ENCODE measurements at places on chromosomes 6 and 20.

DNA sequence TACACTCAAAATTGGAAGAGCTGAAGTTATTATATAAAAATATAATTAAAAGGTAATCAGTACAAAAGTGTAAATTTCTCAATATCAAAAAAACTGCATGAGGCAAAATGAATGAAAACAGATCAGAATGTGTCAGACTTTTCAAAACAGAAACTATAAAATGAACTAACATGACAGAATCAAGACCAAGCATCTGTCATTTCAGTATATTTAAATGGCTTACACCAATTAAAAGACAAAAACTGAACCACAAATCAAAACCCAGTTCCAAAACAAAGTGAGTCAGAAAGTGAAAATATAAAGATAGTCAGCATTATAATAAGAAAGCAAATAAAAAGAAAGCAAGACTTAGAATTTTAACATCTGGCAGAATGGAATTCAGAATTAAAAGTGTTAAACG lies 289.7 kb downstream of the UBE3D start:
- DNase-seq = no peak

DNA sequence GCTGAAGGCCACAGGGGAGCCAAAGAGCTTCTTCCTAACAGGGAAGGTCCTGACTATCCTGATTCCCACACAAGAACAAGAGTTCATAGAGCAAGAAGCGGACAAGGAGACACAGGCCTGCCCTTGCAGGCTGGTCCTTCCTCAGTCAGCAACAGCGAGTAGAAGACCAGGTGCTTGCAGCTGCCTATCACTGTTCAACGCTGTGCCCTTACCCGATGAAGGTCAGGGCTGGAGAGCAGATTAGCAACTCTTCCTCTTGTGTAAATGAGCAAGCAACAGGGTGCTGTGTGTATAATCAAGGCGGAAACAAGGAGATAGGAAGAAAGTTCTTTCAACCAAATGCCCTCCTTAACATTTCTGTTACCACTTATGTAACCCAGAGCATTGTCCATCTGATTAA lies 115.3 kb upstream of the SPACA1 start:
- DNase-seq = no peak

DNA sequence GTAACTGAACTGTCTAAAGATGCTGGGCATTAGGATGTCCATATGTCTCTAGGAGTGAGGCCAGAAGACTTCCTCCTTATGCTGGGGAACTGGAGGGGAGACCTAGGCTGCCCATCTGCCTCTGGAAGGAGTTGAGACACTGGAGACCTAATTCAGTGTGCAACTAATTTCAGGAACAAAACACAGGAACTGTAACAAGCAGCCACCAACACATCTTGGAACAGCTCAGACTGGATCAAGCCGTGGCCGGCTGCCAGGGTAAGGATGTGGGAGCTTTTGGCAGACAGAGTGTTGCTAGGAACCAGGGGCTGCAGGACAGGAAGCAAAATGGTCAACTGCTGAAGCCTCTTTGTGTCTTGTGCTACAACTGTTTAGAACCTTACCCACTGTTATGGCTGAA lies 16.4 kb upstream of the MAS1 start:
- no peak for DNase-seq

- DNase-seq = no peak
Observed at GRCh38 chr6:35694462-35694861, 5.7 kb upstream of the FKBP5 start.

DNA sequence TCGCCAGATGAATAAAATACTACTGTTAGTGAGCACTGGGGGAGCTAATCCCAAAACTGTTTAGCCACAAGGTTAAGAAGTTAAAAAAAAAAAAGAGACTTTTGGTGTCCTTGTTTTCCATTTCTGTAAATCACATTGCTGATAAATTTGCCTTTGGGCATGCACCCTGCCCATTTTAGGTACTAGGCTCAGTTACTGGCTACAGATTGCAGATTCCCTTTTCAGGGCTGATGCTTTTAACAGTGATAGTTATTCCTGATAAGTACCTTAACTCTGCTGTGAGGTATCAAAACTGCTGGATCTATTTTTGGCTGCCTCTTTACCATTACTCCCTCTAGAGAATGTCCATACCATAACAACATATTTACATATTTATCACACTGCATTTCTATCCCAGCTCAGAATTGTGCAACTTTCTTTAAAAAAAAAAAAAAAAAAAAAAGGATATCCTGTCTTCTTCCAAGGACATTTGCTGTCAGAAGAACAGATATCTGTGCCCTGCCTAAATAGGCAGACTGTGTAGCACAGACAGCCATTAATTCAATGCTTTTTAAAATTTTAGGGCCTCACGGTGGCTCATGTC lies 94.5 kb downstream of the SSR1 start:
- DNase-seq = no peak

GRCh38 chr20:17934141-17934862 lies 34.3 kb downstream of the SNX5 start:
- no peak for DNase-seq

DNA sequence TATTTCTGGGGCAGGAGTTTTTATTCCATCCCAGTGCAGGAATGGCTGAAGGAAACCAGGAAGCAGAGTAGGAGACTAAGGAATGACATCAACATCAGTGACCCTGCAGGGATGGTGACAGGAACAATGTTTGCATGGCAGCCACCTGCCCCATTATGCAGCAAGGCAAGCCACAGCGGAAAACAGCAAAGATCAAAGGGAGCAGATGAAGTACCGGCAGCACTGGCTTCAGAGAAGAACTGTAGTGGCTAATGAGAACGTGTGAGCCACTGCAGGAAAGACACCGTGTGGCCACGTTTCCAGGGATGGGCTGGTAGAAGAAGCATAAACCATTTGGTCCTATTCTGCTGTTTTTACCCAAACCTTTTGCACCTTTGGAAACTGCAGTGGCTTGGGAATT lies 52.9 kb upstream of the TAB2 start:
- DNase-seq = no peak
